Activated naive CD8-positive, alpha-beta T cell treated with anti-CD3 and anti-CD28 coated beads, Interleukin-2, amount 50 U/mL, for 24 hours (primary cell): ENCODE measurements at places on chromosomes 3 and 15.
A peak's percentile ranks its signal among the peaks of the same experiment; 100 is the strongest.

GRCh38 chr3:11197484-11197883, 43.2 kb downstream of the HRH1 start:
- no peak for DNase-seq
- no peak overlapping the region for H3K27ac ChIP-seq
- peaks cover 23% of the 10 kb centered on the region for H3K4me1 ChIP-seq
- peaks cover 20% of the 10 kb centered on the region for H3K27me3 ChIP-seq
- H3K36me3 ChIP-seq: no peaks in the 10 kb centered on the region
- H3K4me3 ChIP-seq: no peak overlapping the region

DNA sequence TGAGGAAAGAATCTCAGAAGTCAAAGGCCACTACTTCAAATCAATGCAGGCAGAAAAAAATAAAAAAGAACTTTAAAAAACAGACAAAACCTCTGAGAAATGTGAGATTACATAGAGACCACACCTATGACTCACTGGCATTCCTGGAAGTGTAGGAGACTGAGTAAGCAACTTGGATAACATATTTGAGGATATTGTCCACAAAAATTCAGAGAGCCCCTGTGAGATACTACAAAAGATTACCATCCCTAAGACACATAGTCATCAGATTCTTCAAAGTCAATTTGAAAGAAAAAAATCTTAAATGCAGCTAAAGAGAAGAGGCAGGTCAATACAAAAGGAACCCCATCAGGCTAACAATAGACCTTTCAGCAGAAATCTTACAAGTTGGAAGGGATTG, 887.3 kb downstream of the NTRK3 start:
- no peaks in the 10 kb centered on the region for H3K4me1 ChIP-seq
- H3K4me3 ChIP-seq: no peak overlapping the region
- no peak for DNase-seq
- H3K36me3 ChIP-seq: no peaks in the 10 kb centered on the region
- no peak overlapping the region for H3K27ac ChIP-seq

DNA sequence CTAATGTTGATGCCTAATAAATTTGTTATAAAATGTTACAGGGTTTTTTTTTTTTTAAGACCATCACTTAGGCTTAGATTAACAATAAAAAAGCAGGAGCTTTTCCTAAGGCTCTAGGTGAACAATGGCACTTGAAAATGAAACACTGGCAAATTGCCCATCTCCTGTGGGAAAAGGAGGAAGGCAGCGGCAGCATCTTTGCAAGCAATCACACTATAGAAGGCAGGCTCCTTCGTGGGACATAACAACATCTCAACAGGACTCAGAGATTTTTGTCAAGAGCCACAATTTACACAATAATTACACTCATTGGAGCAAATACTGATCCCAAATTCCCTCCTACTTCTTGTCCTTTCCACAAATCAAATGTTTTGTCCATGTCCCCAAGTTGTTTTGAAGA, 646.7 kb downstream of the ROBO2 start:
- H3K27me3 ChIP-seq: no peaks in the 10 kb centered on the region

GRCh38 chr3:136106101-136106500, 90.0 kb downstream of the MSL2 start:
- H3K27me3 ChIP-seq: no peaks in the 10 kb centered on the region
- H3K27ac ChIP-seq: no peak overlapping the region
- H3K36me3 ChIP-seq: no peaks in the 10 kb centered on the region
- peaks cover 19% of the 10 kb centered on the region for H3K4me1 ChIP-seq

DNA sequence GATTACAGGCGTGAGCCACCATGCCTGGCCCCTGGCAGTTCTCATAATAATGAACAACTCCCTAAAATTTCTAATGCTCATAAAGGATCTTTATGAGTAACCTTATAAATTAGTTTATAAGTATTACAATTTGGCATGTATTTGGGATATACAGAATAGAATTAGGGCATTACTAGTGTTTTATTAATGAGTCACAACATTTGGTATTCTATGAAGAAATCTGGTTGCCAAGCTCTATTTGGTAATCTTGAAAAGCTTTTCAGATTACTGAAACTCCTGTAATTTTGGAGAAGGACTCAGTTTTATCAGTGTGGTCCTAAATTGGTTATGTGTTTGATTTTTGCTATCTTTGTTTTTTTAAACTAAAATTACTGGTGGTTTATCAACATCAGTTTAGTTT, 45.8 kb downstream of the TM6SF1 start:
- no peak for DNase-seq
- no peak overlapping the region for H3K4me3 ChIP-seq
- H3K4me1 ChIP-seq: peaks cover 5% of the 10 kb centered on the region
- H3K36me3 ChIP-seq: no peaks in the 10 kb centered on the region
- no peaks in the 10 kb centered on the region for H3K27me3 ChIP-seq
- no peak overlapping the region for H3K27ac ChIP-seq

GRCh38 chr3:160154033-160154432, 71.2 kb upstream of the C3orf80 start:
- peaks cover 8% of the 10 kb centered on the region for H3K27me3 ChIP-seq
- no peak overlapping the region for H3K4me3 ChIP-seq
- H3K36me3 ChIP-seq: no peaks in the 10 kb centered on the region
- H3K27ac ChIP-seq: no peak overlapping the region
- peaks cover 5% of the 10 kb centered on the region for H3K4me1 ChIP-seq
- DNase-seq: no peak

DNA sequence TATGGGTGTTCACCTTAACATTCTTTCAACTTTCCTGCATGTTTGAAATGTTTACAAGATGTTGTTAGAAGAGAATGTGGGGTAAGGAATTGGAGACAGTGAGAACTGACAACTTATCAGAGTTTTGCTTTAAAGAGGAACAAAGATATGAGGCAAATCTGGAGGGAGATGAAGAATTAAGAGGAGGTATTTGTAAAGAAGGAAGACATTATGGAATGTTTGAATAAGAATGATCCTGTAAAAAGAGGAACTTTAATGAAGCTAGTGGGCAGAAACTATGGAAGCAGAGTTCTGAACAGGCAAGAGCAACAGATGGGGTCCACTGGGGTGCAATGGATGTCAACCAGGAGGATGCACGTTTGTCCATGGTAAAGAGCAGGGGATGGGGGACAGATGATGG, 27.7 kb downstream of the PLD1 start:
- no peak for DNase-seq
- H3K4me1 ChIP-seq: no peaks in the 10 kb centered on the region
- peaks cover 5% of the 10 kb centered on the region for H3K27me3 ChIP-seq
- no peak overlapping the region for H3K4me3 ChIP-seq
- H3K27ac ChIP-seq: no peak overlapping the region

DNA sequence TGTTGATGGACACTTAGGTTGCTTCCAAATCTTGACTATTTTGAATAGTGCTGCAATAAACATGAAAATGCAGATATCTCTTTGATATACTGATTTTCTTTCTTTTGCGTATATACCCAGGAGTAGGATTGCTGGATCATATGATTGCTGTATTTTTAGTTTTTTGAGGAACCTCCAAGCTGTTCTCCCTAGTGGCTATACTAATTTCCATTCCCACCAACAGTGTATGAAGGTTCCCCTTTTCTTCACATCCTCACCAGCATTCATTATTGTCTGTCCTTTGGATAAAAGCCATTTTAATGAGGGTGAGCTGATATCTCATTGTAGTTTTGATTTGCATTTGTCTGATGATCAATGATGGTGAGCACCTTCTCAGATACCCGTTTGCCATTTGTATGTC, 12.5 kb downstream of the PATL2 start:
- H3K27me3 ChIP-seq: no peaks in the 10 kb centered on the region
- no peak overlapping the region for H3K4me3 ChIP-seq
- DNase-seq: no peak
- H3K36me3 ChIP-seq: peaks cover 5% of the 10 kb centered on the region

DNA sequence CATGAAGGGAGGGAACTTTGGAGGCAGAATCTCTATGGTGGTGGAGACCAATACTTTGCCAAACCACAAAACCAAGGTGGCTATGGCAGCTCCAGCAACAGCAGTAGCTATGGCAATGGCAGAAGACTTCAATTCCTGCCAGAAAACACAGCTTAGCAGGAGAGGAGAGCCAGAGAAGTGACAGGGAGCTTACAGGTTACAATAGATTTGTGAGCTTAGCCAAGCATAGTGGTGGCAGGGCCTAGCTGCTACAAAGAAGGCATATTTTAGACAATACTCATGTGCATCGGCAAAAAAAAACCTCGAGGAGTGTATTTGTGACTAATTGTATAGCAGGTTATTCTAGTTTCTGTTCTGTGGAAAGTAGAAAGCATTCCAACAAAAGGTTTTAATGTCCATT, 6.4 kb upstream of the CSTA start:
- H3K27me3 ChIP-seq: peaks cover 5% of the 10 kb centered on the region
- no peak for DNase-seq
- no peak overlapping the region for H3K4me3 ChIP-seq
- peaks cover 18% of the 10 kb centered on the region for H3K4me1 ChIP-seq

GRCh38 chr15:58374147-58374546, 57.6 kb upstream of the LIPC start:
- peaks cover 1% of the 10 kb centered on the region for H3K36me3 ChIP-seq
- no peaks in the 10 kb centered on the region for H3K27me3 ChIP-seq
- no peak overlapping the region for H3K4me3 ChIP-seq
- H3K4me1 ChIP-seq: peaks cover 8% of the 10 kb centered on the region
- H3K27ac ChIP-seq: no peak overlapping the region

GRCh38 chr15:79501086-79501485, 69.0 kb downstream of the MINAR1 start:
- H3K27ac ChIP-seq: no peak overlapping the region
- H3K4me1 ChIP-seq: no peaks in the 10 kb centered on the region
- H3K4me3 ChIP-seq: no peak overlapping the region
- peaks cover 4% of the 10 kb centered on the region for H3K27me3 ChIP-seq
- no peaks in the 10 kb centered on the region for H3K36me3 ChIP-seq
- DNase-seq: no peak

- H3K27me3 ChIP-seq: no peaks in the 10 kb centered on the region
- peak within 1 kb of the TSS; percentile 86 for H3K4me3 ChIP-seq
- DNase-seq: peak; percentile 63
- peak within 1 kb of the TSS; percentile 87 for H3K27ac ChIP-seq
These were observed at the start of gene PPM1M for GRCh38 chr3:52245322-52246263. TSS of gene PPM1M (plus strand) at chr3:52245759. CDS start at chr3:52245825, 66 bp downstream.

GRCh38 chr3:188686324-188686723, 485.4 kb upstream of the TPRG1 start:
- H3K27me3 ChIP-seq: no peaks in the 10 kb centered on the region
- H3K4me1 ChIP-seq: peaks cover 62% of the 10 kb centered on the region
- H3K36me3 ChIP-seq: peaks cover 13% of the 10 kb centered on the region
- no peak overlapping the region for H3K27ac ChIP-seq
- no peak for DNase-seq
- H3K4me3 ChIP-seq: no peak overlapping the region
